Ovary (tissue), 10 donors: ENCODE measurements at places on chromosomes 4 and X. TPM values are rescaled to one million over a fixed set of nuclear protein-coding genes. Genes with fewer than 3 reads are reported as not detected.
A peak's percentile ranks its signal among the peaks of the same experiment; 100 is the strongest.

XAGE1A gene
- total RNA-seq = not detected

SAGE1 gene
- total RNA-seq = not detected

NPY2R gene
- total RNA-seq = not detected

FABP2 gene
- 0.11 TPM for total RNA-seq

FHIP1A gene
- 12.3 TPM for total RNA-seq

FAM47E gene
- total RNA-seq = 0.76 TPM

TCEAL6 gene
- 0.60 TPM for total RNA-seq

IQCM gene
- not detected for total RNA-seq

GRCh38 chr4:45741897-45742296 is 382.0 kb downstream of the GABRG1 start:
- no peak for DNase-seq

GRCh38 chrX:19532709-19533108 is 17.4 kb upstream of the MAP3K15 start:
- no peak for DNase-seq

- no peak for DNase-seq
Measured at GRCh38 chrX:140346729-140347128, 158.1 kb downstream of the SOX3 start.

- DNase-seq = no peak
Measured at GRCh38 chr4:121792966-121793365, 8.2 kb upstream of the EXOSC9 start.

DNA sequence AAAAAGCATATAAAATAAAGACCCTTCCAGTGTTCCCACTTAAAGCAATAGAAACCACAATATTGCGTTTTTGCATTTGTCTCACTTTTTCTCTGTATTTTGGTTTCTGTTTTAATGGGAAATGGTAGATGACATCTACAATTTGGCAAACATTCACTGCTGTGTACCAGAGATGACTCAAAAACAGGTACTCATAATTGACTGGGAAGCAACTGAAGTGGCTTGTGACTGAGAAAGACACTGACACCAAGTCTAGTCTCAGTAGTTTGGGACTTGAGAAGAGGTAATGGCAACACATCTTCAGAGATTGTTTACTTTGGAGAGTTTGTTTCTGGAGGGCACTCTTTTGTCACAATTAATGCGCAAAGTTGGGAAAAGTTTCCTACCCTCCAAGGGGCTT is 42.0 kb downstream of the AREG start:
- DNase-seq = no peak

DNA sequence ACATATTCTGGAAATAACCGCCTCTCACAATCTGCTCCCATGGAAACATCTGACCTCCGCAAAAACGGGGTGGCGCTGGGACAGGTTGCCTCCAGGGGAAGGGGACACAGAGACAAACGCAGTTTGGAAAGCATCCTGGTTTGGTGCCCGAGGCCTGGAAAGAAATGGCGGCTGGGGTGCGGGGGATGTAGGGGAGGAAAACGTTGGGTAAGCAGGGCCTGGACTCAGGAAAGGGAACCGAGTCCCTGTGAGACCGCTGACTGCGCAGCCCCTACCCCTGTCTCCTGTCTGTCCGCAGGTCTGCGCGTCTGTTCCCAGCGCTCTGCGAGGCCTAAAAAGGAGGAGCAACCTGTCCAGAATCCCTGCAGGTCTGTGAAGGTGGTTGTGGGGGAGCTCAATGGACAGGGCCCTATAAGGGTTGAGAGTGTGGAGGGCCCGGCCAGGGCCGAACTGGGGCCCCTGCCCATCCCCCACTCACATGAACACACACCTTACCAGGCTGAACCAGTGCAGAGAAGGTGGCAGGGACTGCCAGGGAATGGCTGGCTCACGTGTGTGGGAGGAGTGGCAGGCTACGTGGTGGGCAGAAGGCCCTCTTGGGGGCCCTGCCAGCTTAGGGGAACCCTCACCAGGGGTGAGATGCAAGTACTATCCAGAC is 672 bp downstream of the TCEAL3 start:
- DNase-seq = peak; percentile 58

GRCh38 chr4:47278631-47279030 is 184.9 kb downstream of the COMMD8 start:
- no peak for DNase-seq

DNA sequence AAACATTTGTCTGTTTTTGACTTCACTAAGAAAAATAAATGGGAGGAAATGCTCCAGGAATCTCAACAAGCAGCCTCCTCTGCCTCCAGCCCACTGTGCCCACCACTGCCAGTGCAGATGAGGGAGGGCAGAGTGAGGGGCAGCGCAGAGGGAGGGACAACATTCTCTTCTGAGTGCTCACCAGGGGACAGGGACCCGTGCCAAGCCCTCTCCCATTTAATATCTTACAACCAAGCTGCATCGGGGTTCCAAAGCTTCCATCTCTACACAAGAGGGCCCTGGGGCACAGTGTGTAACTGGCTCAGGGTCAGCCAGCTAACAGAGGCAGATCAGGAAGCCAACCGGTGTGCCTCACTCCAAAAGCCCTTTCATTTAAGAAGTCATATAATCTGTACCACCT is 120.4 kb downstream of the NSUN7 start:
- no peak for DNase-seq

GRCh38 chr4:94974773-94975172 is 217.0 kb downstream of the BMPR1B start:
- no peak for DNase-seq

- no peak for DNase-seq
Measured at GRCh38 chr4:124869961-124870495, 157.5 kb upstream of the ANKRD50 start.

DNA sequence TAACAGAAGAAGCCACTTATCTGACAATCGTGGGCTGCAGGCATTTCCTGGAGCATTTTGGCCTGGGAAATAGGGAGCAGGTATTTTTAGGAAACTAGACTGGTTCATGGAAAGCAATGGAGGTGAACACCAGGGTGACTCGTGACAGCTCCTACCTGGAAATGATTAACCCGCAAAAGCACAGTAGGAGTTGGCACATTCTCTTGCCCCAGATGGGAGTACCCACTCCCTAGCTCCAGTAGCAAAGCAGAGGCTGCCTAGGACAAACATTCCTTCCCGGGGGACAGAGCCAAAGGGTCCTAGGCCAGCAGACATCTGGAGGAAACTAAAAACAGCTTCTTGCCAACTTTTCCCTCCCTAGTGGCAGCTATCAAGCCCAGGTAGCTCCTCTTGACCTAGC is 29.0 kb downstream of the RTL5 start:
- DNase-seq = no peak

DNA sequence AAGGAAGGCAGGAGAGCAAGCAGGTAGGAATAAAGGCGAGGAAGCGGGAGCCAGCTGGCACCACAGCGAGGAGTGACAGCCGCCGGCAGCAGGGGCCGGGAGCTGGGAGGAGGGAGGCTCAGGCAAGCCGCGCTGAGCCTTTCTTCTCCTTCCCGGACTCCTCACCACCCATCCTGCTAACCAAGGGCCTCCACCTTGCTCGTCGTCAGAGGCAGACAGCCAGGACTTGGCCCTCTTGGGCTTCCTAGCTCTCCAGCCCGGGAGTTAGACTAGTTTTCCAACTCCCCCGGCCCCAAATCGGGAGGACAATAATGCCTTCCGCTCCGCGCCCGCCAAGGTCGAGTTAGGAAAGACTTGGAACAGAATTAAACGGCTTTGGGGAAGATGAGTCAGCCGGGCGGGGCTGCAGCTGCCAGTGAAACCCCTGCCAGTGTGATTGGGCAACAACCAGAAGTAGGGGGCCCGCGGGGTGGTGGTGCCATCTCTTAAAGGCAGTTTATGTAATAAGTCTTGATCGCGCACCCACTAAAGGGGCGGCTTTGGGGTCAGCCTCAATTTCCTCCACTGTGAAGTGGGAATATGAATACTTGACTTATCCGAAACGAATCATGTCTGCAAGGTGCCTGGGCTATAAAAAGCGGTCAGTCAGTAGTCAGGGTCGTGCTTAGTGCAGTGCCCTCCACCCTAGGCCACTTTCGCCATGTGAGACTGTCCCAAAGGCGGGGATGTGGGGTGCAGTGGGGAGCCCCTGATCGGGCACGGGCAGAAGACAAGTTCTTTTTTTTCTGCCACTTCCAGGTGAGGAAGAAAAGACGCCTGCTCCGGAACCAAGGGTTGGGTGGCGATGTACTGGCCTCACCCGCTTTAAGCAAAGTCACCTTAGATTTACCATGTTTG is 6.7 kb upstream of the HSD17B10 start:
- DNase-seq = peak; percentile 82

GRCh38 chr4:15753786-15754185 is 24.3 kb upstream of the CD38 start:
- no peak for DNase-seq

GRCh38 chr4:68396756-68397155 is 46.9 kb upstream of the YTHDC1 start:
- no peak for DNase-seq

DNA sequence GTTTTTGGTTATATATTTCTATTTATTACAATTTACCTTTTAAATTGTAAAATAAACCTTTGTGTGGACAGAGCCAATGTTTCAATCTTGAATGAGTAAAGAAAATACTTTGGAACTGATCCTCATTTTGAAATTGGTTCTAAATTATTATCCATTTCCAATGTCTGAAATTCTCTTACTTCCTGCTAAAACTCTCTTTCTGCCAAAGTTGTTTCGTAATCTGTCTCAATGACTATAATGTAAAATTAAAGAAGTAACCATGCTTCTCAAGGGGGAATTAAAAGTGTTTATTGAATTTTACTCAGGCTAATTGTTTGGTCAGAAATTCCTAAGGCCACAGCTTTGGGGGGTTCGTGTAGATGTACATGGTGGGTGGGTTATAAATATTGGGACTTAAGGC is 34.8 kb downstream of the YIPF6 start:
- DNase-seq = no peak

GRCh38 chr4:42843694-42844093 is 48.8 kb upstream of the GRXCR1 start:
- DNase-seq = no peak

- DNase-seq = no peak
Measured at GRCh38 chr4:17188547-17189400, 290.3 kb upstream of the LDB2 start.

DNA sequence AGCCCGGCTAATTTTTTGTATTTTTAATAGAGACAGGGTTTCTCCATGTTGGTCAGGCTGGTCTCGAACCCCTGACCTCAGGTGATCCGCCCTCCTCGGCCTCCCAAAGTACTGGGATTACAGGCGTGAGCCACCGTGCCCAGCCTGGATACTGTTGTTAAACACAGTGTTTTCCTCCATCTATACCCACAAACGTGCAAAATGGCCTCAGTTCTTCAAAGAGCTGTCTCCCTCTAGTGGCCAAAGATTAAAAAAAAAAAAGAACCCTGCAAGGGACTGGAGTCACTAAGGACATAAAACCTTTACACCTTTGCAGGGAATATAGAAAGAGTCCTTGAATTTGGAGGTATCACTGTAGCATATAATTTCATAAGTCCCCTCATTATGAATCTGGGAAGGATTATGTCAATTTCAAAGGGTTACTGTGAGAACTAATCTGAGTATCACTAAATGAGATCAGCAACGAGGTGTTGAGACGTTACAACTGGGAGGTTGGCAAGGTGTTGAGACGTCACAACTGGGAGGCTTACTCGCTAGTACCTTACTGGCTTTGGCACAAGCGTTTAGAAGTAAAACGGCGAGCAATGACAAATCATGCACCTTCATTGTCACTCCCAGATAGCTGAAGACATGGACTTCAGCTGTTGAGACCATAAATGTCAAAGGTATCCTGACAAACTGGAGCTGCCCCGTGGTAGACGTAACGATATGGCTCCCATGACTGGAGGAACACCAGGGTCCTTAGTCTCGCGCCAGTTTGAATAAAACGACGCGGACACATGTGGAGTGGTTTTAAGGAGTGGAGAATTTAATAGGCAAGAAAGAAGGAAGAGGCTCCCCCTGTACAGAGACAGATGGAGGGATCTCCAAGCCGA is 33.4 kb upstream of the ENPP6 start:
- no peak for DNase-seq

DNA sequence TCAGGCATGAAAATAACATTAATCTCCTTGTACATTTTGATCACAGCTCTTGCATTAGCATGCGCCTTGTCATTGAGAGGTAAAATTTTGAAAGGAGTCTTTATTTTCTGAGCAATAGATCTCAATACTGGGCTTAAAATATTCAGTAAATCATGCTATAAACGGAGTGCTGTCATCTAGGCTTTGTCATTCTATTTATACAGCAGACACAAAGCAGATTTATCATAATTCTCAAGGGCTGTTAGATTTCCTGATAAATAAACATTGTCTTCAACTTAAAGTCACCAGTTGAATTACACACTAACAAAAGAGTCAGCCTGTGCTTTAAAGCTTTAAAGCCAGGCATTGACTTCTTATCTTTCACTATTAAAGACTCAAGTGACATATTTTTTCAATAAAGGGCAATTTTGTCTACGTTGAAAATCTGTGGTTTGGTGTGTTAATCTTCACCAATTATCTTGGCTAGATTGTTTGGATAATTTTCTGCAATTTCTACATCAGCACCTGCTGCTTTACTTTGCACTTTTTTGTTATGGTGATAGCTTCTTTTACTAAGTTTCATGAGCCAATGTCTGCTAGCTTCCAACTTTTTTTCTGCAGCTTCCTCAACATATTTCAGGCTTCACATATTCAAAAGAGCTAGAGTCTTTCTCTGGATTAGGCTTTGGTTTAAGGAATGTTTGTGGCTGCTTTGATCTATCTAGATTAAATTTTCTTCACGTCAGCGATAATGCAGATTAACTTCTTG is 27.9 kb upstream of the UGT2B4 start:
- DNase-seq = no peak

DNA sequence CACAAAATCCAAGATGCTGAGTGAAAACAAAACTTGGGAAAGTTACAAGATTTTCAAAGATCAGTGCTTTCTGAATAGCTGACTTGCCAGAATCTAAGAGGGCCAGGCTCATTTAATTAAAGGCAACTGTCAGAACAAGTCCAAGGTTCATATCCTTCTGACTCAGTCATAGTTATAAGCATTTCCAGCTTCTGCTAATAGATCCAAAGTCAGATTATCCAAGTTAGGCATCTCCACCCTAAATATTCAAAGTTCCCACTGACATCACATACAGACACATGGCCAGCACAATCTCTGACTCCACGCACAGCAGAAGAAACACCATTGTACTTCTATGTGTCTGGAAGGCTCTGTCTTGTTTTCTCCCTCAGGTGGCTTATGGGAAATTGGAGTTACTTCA is 41.8 kb downstream of the GASK1B start:
- no peak for DNase-seq

DNA sequence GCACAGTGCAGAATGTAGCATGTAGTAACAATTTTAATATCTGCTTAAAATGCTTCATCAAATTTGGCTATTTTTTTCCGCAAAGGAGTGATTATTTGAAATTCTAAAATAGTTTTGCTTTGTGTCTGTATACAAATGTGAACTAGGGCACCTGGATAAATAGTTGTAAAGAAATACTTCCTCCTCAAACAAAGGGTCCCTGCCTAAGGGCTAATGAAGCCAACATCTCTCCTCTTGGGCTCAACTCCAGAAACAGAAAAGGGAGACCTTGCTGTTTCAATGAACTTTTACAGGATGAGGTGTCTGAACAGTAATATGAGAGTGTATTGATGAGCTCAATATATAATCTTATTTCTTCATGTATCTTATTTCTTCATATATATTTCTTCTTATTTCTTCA is 30.8 kb upstream of the SCOC start:
- no peak for DNase-seq
